ENCODE measurements at places on chromosomes 1 and 21.

DNA sequence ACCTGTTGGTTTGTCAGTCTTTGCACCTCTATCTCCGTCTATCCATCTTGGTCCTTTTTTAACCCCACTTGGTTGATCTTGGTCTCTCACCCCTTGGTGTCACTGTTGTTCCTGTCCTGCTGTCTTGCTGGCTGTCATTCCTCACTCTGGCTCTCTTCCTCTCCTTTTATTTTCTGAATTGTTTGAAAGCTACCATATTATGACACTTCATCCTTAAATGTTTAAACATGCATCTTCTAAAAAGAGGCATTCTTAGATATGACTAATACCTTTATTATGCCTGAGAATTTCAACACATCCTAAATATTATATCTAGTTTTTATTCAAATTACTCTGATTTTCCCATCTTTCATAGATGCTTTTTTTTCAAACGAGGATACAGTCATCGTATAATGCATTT lies 37.0 kb downstream of the BACH1 start:
- DNase-seq: no peak

- no peak for DNase-seq
Observed at GRCh38 chr1:2543543-2544092, 12.6 kb upstream of the TNFRSF14 start.

- DNase-seq: no peak
Observed at GRCh38 chr1:8274352-8274751, 43.6 kb upstream of the SLC45A1 start.

DNA sequence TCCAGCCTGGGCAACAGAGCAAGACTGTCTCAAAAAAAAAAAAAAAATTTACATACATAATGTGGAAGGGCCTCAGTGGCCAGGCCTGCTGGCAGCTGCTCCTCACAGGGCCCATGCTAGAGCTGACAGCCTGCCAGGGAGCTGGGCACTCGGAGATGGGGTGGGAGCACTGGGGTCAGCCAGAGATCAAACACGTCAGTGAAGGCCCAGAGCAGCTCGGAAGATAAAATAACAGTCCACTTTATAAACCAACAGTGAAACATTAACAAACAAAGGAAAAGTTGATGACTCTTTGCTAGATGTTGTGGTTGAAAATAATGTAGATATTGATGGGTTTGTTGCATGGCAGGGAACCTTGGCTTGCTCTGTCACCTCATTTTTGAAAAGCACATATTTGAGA lies 42.7 kb downstream of the ATP5PF start:
- no peak for DNase-seq

DNA sequence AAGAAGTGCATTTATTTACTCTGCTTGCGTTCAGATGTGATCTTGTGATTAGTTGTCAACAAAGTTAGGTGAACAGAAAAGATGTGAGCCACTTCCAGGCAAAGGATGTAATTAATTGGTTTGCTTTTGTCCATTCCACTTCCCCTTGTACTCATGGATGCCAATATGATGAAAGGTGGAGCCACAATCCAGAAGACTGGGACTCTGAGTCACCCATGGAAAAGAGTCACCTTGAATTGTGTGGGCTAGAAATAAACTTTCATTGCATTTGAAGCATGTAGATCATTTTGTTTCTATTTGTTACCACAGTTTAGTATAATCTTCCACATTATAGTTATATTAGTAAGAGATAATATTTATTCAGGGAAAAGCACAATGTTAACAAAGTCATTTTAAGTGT lies 684.2 kb downstream of the LTN1 start:
- no peak for DNase-seq

DNA sequence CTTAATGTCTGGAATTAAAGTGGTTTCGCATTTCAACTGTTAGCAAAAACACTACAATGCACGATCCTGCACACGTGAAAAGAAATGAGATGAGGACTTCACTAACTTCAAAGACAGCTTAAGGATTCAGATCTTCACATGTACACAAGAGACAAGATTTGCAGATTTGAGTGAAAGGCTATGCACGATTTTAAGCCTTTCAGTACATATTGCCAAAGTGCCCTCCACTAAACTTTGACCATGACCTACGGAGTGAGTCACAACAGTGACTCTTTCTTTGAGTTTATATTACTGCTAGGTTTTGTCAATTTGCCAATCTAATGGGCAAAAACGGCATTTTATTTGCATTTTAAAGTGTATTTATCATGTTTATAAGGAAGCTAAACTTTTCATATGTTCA lies 41.2 kb upstream of the CR1L start:
- no peak for DNase-seq

GRCh38 chr1:181608948-181609347 lies 125.6 kb downstream of the CACNA1E start:
- DNase-seq: no peak

GRCh38 chr1:222263791-222264190 lies 284.1 kb downstream of the HHIPL2 start:
- DNase-seq: no peak

GRCh38 chr1:46549697-46550681 lies 1.5 kb downstream of the KNCN start:
- no peak for DNase-seq

GRCh38 chr1:116062201-116062600 lies 49.0 kb upstream of the MAB21L3 start:
- DNase-seq: no peak

GRCh38 chr1:11441211-11441952 lies 37.6 kb upstream of the DISP3 start:
- DNase-seq: no peak

Measured in progenitor cell of endocrine pancreas (in vitro differentiated cells).